ENCODE measurements at places on chromosomes 6 and 20. TPM values are rescaled to one million over a fixed set of nuclear protein-coding genes. Genes with fewer than 3 reads are reported as not detected.

DNA sequence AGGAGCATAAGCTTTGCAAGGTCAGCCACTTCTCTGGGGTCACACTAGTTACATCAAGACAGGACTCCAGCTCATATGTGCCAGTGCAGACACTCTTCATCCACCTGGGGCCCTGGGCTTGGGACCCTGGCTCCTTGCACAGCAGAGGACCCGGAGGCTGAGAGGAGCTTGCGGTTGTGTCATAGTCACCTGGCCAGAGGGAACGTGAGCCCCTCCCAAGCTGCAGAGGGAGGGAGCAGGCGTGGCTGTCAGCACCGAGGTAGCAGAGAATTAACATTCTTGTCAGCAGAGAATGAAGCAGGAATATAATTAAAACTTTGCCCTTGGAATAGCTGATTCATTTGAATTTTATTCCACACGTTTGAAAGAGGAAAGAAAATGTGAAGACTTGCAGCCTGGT is 36.8 kb downstream of the BCAS4 start:
- no peak for DNase-seq

DNA sequence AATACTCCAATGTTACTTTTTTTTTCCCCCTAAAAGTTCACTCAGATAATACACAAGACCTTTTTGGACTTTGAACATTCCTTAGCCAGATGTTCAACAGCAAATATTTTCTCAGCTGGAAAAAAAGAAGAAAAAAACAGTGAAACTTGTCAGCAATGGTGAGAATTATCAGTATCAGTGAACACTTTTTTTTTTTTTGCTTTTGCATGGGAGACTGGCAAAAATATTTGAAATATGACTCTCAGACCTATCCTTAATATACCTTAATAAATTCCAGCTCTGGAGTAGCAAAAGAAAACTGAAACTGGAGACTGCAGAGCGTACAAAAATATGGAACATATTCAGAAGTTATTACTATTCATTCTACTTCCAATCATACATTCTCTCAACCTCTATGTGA is 92.3 kb downstream of the RFPL4B start:
- DNase-seq: no peak

DNA sequence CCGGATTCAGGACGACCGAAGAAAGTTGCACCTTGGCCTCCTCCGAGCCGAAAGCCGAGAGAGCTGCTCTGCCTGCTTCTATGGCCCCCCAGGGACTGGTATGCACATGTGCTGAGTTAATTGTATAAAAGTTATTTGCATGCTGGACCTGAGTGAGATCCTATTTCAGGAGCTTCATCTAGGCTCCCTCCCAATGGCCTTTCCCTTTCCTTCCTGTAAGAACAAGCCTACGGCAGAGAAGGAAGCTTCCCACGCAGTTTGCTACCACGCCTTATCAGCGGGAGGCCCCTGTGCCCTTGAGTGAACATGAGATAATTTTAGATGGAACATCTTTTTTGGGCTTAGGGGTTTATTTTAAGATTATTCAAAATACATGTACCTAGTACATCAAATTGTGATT is 65.9 kb downstream of the RIN2 start:
- peak; percentile 76 for DNase-seq

OSBPL2 gene
- 40.2 TPM for total RNA-seq

PACRG gene
- not detected for total RNA-seq

PRR18 gene
- total RNA-seq: 0.33 TPM
